ENCODE measurements at places on chromosomes 2 and 18. TPM values are rescaled to one million over a fixed set of nuclear protein-coding genes. Genes with fewer than 3 reads are reported as not detected.

GRCh38 chr2:174117951-174118930 is 130.1 kb downstream of the OLA1 start:
- no peak for DNase-seq

DNA sequence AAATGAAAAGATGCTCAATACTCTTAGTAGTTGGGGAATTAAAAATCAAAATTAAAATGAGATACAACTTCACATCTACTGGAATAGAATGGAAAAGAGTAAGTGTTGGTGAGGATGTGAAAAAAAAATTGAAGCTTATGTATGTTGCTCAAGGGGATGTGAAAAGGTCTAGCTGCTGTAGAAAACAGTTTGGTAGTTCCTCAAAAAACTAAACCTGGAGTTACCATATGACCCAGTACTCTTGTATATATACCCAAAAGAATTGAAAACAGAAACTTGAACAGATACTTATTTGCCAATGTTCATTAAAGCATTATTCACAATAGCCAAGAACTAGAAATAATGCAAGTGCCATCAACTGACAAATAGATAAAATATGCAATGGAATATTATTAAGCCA is 208.4 kb downstream of the FIGN start:
- no peak for DNase-seq

- DNase-seq: no peak
These were observed 135.7 kb downstream of the EVA1A start for GRCh38 chr2:75424936-75425619.

GRCh38 chr2:159410276-159410675 is 123.8 kb upstream of the WDSUB1 start:
- DNase-seq: no peak

DNA sequence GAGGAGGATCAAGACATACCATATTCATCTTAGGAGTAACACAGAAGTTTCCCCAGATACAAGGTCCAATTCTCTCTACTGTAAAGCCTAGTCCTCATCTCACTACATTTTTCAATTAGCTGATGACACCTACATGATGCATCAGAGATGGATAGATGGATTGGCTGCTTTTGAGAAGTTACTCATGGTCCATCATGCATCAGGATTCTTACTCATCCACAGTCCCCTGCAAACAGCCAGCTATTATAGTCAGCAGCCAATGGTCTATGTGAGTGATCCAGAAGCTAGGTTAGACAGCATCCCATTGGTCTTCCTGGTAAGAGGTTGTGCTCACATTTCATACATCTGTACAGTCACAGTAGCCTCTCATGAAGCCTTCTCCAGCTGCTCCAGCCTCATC is 154.5 kb upstream of the NRP2 start:
- DNase-seq: no peak

DNA sequence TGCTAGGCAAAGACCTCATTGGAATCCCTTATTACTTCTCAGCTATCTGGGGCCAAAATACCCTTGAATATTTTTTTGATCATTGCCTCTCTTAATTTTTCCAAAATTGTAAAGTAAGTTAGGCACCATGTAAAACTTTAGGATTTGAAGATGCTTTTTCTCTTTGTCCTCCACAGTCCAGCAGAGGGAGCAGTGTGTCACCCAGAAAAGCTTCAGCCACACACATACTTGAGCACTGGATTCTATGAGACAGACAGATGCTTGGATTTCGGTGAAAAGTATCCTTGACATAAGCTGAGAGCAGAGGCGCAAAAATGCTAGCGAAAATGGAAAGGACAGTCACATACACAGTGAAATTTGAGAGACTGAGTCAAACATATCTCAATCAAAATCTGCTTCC is 74.7 kb upstream of the KCNJ3 start:
- DNase-seq: peak; percentile 65

DNA sequence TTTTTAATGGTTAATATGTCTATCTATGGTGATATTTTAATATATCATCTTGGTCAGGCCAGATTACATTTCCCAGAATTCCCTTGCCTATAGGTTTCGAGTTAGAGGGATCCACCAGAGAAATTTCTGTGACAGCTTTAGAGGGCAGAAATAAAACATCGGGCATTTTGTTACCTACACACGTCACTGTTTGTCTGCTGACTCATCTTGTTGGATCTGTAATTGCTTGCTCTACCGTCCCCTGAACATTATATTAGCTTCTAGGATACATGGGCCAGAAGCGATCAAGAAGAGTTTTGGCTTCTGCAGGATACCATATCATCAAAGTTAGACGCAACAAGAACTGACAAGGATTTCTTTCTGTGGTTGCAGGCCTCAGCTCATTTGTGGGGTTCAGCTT is 795.8 kb upstream of the GCFC2 start:
- no peak for DNase-seq

- DNase-seq: peak; percentile 80
These were observed 145.9 kb downstream of the ZNF516 start for GRCh38 chr18:76349067-76349715.

DNA sequence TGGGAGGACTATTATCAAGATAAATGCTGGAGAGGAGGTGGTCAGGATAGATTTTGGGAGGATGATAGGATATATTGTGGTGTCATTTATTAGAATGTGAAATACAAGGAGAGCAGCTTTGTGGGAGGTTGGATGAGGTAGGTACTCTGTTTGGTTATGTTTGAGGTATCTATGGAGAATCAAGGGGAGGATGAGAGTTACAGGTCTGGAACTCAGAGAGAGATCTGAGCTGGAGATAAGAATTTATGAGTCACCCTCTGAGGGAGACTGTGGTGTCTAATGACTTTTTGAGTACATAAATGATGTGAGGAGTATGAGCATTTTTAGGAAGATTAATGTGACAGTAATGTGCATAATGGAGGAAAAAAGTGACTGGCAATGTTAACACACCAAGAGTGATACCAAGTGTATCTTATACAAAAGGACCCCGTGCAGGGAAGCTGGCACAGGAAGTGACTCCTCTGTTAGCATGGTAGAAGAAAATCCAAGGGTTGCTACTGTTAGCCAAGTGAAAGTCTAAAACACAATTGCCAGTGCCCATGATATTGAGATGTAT is 48.2 kb downstream of the CRIM1 start:
- no peak for DNase-seq

- no peak for DNase-seq
These were observed 109.8 kb downstream of the FSHR start for GRCh38 chr2:49044350-49045079.

DNA sequence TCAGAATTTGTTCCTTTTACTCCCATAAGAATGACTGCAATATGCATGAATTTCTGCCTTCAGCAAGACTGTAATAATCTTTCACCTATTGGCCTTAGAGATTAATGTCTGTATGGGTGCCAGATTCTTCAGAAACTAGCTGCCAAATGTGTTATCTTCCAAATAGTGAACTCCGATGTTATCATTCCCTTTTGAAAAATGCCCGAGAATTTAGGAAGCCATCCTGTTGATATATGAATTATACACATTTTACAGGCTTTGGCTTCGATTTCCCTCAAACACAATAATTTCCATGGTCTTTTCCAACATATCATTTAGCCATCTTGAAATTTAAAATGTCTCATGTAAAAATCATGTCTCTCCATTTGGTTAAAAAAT is 101.5 kb downstream of the ZNF521 start:
- DNase-seq: peak; percentile 53

- no peak for DNase-seq
These were observed 64.9 kb upstream of the SLC39A10 start for GRCh38 chr2:195592105-195592504.

DNA sequence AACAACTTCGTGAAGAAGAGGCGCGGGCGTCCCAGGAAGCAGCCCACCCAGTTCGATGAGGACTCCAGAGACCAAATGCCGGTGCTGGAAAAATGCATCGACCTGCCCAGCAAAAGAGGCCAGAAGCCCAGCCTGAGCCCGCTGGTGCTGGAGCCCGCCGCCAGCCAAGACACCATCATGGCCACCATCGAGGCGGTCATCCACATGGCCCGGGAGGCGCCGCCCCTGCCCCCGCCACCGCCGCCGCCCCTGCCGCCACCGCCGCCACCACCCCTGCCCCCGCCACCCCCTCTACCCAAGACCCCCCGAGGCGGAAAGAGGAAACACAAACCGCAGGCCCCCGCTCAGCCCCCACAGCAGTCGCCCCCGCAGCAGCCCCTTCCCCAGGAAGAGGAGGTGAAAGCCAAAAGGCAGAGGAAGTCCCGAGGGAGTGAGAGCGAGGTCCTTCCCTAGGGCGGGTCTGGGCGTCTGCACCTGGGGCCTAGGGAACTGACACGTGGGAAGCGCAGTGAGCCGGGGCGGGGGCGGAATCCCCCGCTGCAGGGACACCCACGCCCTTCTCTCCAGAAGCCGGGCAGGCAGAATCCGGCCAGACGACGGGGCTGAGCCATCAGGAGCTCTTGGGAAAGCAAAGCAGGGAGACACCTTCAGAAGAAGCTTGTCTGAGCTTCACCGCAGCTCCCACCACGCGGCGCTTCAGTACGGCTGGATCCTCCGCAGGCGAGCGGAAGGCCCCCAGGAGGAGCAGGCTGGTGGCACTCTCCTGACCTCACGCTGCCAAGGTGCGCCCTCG is 382.8 kb downstream of the SETBP1 start:
- no peak for DNase-seq

GRCh38 chr18:9436206-9436929 is 38.9 kb upstream of the RALBP1 start:
- DNase-seq: no peak

DNA sequence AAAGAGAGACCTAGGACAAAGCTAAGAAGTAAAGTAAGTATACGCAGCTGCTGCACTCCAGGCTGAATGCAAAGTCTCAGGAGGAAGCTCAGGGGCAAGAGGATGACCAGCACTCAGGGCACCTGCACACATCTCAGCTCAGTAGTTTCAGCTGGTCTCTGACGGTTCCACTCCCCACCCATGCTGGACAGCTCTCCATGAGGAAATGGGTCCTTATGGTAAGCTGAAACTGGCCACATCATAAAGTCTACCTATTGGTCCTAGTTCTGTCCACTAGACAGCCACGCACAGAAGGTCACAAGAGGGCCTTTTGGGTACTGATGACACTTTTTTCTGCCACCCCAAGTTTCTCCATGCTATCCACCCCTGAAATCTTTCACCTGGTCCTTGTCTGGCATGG is 215.3 kb downstream of the TTC32 start:
- DNase-seq: no peak

DNA sequence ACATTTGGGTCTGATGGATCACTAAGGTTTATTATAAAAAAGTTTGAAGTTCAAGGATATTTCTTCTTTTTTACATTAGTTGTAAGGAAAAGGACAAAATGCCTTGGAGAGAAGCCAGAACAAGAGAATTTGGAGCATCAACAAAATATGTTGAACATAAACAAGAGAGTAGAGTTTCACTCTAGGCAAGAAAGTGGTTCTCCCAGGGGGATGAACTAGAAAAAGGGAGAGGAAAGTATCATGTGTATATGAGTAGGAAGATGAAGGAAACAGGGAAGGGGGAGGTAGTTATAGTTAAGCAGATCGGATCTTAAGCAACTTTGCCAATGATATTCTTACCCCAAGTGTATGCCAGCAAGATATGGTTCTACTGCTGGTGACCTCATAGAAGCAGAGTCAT is 63.8 kb upstream of the GALNT3 start:
- DNase-seq: no peak

DNA sequence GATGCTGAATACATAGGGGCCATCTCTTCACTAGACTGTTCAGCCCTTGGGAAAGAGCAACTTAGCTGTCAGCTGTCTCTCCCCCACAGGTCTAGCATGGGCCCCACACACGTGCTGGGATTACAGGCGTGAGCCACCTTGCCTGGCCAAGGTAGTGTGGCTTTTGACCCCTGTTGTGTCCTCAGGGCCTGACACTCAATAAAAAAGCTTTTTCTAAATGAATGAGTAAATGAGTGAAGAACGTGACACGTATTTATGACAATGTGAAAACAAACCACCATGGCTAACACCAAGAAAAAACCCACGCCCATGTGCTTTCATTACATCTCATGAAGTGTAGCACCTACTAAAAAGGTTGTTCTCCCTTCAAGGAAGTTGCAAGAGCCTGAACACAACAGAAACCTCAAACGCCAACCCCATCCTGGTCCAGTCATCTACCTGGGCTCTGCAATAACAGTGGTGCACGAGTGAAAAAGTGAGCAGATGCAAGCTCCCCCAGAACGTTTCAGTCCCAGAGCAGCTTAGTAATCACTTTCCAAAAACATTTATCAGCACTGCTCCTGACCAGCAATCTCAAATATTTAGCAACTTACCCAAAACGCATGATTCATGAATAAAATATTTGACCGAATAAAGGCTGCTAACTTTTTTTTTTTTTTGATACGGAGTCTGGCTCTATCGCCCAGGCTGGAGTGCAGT is 3.4 kb downstream of the WDFY1 start:
- no peak for DNase-seq

GRCh38 chr18:23281626-23282436 is 146.5 kb downstream of the CABLES1 start:
- DNase-seq: no peak

DNA sequence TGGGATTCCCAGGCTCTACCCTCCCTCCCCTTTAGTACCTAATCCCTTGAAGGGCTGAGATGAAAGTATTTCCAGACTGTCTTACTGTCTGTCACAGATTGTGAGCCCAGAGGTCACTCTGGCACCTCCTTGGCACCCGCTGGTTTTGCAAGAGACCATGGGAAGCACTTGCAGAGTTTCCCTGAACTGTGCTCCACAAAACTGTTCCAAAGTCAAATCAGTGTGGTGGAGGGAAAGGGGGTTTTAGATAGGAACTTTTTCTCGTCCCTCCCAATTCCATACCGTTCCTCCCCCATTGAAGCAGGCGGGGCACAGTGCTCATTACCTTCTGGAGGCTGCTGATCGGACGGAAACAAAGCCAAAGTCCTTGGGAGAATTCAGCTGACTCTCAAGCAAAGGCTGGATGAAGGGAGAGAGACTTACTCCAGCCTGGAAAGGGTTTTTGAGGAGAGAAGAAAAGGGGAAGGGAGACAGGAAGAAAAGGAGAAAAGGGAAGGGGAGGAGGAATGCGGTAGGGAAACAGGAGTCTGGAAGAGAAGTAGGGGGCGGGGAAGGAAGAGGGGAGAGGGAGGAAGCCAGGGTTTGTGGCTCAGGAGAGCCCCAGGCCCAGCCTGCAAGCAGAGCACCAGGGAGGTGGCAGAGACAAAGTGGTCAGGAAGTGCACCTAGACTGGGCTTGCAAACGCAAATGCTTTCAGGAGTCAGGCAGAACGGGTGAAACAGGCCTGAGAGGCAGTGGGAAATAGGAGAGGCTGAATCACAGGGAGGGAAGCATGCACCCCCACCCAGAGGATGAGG is 88.4 kb upstream of the SP3 start:
- no peak for DNase-seq

- DNase-seq: no peak
These were observed 19.2 kb downstream of the TMEM185B start for GRCh38 chr2:120204022-120204405.

- DNase-seq: no peak
These were observed 208.7 kb downstream of the KCNE4 start for GRCh38 chr2:223260681-223261080.

GRCh38 chr2:72112981-72113846 is 34.4 kb downstream of the CYP26B1 start:
- no peak for DNase-seq

GRCh38 chr18:59623456-59624368 is 73.5 kb downstream of the CCBE1 start:
- DNase-seq: no peak

- DNase-seq: no peak
These were observed 392.0 kb upstream of the MYT1L start for GRCh38 chr2:2723064-2723463.

Gene DNAH7
- 0.26 TPM for polyA plus RNA-seq

Gene MYO7B
- polyA plus RNA-seq: 1.0 TPM

Gene AMER3
- not detected for polyA plus RNA-seq

Gene SEPTIN10
- polyA plus RNA-seq: 108 TPM

Gene CAVIN2
- polyA plus RNA-seq: 48.1 TPM

Gene EPB41L3
- 150 TPM for polyA plus RNA-seq

Gene CDKL4
- polyA plus RNA-seq: 0.79 TPM

Gene NEUROD1
- polyA plus RNA-seq: not detected

Gene ACOXL
- 0.69 TPM for polyA plus RNA-seq

Gene COL3A1
- polyA plus RNA-seq: 6,478 TPM
